Articular chondrocyte of knee joint (primary cell): ENCODE measurements at places on chromosomes 3 and 15. TPM values are rescaled to one million over a fixed set of nuclear protein-coding genes. Genes with fewer than 3 reads are reported as not detected.

The CRABP1 gene
- not detected in 2 replicates for total RNA-seq

The EHHADH gene
- total RNA-seq = 7.3 and 7.6 TPM in 2 replicates

The GBE1 gene
- 190 and 198 TPM in 2 replicates for total RNA-seq

The FGD5 gene
- total RNA-seq = 11.7 and 19.5 TPM in 2 replicates

The ERICH6 gene
- 0.39 TPM in 1 of 2 replicates, not detected in the other for total RNA-seq
